ENCODE measurements at places on chromosomes 11 and 22.

GRCh38 chr22:46755525-46755924 lies 6.9 kb upstream of the TBC1D22A start:
- DNase-seq: no peak

- DNase-seq: no peak
Measured at GRCh38 chr11:112485280-112485679, 224.6 kb upstream of the PLET1 start.

- DNase-seq: no peak
Measured at GRCh38 chr11:73971175-73971719, 11.4 kb downstream of the UCP2 start.

DNA sequence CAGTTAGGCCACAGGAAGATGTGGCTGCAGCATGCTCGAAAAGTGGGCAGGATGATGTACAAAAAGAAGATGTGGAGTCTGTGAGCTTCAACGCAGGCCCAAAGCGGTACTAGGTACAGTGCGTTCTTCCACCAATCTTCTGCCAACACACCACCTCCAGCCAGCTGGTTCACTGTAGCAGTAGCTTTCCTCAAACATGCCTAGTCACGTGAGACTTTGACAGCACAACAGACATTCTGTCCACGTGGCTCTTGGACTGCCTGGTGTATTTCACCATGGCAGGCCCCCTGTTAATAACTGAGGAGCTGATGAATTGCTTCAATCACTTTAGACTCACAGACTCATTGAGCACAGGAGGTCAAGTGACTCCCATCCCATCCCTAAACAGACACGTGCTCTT lies 14.1 kb downstream of the SYN3 start:
- no peak for DNase-seq

DNA sequence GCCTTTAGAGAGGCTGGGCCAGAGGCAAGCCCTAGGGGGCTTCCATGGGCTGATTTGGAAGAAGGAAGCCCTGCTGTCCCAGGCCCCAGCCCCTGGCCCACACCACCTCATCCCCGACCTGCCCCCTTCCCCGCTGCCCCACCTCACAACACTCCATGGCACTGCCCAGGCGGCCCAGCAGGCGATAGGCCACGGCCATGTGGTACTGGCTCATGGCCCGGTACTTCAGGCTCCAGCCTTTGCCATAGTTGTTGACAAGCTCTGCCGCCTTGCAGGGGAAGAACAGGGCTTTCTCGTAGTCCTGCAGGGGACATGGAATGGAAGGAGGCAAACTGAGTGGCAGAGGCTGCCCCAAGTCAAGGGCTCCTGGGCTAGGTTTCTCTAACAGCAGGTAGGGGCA lies 6.4 kb downstream of the RAPSN start:
- DNase-seq: no peak

DNA sequence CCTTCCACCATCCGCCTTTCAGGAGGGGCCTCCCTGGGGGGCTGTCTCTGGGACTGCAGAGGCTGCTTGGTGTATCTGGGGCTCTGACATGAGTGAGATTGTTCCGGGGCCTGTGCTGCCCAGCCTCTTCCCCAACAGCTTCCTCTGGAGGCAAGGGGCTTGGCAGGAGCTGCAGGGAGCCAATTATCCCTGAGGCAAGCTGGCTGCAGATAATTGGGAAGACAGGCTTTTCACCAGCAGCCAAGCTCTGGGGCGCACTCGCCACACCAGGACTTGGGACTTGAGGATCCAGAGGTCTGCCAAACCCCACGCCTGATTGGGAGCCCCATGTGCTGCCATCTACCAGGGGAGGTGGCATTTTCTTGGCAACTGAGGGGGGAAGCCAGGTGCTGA lies 15.6 kb upstream of the RTN4R start:
- no peak for DNase-seq

DNA sequence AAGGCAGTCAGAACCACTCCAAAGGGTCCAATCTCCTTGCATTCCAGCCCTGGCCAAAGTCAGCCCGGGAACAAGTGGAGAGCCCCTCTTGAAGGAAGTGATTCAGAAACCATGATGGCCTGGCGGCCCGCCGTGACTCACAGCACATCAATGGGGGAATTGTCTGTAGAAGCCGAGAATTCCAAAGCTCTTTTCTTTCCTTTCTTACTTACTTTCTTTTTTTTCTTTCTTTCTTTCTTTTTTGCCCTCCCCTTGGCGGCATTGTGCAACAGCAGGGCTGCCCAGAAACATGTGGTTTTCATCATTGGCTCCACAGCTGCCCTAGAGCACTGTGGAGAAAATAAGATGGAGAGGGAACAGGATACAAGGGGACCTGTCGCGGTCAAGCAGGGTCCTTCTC lies 140.2 kb upstream of the TIMP3 start:
- no peak for DNase-seq

- no peak for DNase-seq
Measured at GRCh38 chr11:16338393-16338792, 18.0 kb downstream of the SOX6 start.

GRCh38 chr11:31689559-31689958 lies 121.6 kb downstream of the PAX6 start:
- DNase-seq: no peak

DNA sequence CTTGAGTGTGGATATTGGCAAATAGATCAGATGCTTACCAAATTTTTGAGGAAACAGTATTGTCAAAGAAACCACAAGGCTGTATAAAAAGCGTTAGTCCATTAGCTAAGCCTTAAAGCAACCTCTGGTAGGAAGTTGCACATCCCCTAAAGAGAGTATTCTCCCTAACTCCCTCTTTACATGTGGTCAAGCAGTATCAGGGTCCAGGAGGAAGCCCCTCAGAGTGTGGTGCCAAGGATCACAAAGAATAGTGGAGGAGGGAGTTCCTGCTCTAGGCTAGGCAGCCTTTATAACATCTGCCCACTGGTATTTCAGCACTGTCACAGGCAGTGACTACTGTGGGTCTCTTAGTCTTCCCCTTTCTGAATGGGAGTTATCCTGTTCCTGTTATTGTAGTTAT lies 18.8 kb upstream of the AMPD3 start:
- DNase-seq: no peak

- DNase-seq: no peak
Measured at GRCh38 chr11:118696673-118697226, 17.3 kb upstream of the TREH start.

- no peak for DNase-seq
Measured at GRCh38 chr11:117419482-117420142, 92.0 kb downstream of the CEP164 start.

DNA sequence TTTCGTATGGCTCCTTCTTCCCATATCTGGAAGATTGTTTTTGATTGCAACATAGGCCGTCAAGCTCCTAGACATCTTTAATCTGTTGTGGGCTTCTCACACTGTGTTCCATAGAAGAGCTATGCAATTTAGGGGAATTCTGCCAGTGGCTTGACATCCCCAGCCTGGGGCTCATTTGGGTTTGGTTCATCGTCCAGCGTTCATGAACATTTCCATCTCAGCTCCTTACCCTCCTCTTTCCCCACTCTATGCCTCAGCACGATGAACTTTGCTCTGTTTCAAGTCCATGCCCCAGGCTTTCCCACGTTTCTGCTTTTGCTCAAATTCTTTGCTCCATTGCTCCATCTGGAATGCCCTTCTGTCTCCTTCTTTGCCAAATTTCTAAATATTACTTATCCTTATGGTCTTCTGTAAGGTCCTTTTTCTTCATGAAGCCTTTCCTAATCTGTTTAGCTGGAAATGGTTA lies 26.1 kb upstream of the CLMP start:
- no peak for DNase-seq

GRCh38 chr11:46009647-46010046 lies 87.2 kb downstream of the LARGE2 start:
- no peak for DNase-seq

DNA sequence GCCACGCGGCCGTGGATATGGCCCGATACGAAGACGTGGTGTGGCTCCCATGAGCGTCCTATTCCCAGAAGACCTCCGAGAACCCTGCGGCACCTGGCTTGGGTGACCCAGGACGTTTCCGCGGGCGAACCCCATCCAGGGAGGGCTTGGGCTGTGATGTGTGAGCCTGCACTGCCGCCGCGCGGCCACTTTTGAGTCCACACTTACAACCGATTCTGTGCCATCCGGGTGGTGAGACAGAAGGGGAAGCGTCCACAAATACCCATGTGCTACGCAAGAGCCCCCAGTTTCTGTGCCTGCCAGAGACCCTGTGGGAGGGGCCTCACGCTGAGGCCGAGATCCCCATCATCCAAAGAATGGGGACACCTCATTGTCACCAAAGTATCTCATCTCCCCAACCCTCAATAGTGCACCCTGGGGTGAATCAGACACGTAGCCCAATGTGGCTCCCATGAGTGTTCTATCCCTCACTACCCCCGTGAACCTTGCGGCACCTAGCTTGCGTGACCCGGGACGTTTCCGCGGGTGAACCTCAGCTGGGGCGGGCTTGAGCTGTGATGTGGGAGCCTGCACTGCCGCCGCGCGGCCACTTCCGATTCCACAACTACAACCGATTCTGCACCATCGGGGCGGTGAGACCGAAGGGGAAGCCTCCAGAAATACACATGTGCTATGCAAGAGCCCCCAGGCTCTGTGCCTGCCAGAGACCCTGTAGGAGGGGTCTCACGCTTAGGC lies 4.6 kb upstream of the H19 start:
- no peak for DNase-seq

DNA sequence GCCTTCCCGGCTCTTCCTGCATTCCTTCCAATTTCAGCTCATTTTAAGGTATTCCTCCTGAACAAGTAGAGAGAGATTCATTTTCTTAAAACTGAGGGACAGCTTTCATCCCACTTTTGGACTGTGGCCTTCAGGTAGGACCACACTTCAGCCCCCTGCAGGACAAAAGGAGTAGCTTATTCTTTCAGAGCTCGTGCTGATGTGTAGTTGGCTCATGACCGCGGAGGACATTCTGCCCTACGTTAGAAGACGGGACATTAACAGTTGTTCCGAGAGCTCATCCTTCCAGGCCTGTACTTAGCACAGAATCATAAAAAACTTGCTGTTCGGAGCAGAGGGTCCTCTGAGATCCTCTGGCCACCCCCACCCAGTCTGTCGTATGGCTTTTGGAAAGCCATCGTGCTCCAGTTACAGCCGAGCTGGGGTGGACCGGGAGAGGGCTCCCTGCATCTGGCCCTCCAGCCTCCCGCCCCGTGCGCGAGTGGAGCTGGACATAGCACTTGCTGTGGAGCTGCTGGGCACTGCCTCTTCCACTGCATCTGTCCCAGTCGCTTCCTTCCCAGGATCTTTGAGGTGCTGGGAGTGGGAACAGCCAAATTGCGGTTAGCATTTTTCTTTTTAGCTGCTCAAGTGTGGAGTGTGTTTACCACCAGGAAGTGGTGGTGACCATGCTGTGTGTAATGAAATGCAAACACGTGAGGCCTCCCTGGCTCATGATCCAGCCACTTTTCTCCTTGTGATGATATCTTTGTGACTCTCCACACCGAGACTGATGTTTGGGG lies 250.3 kb downstream of the TBC1D22A start:
- no peak for DNase-seq

GRCh38 chr22:46629291-46629690 lies 9.1 kb downstream of the GRAMD4 start:
- DNase-seq: no peak

- DNase-seq: no peak
Measured at GRCh38 chr11:131378931-131379330, 8.5 kb downstream of the NTM start.

DNA sequence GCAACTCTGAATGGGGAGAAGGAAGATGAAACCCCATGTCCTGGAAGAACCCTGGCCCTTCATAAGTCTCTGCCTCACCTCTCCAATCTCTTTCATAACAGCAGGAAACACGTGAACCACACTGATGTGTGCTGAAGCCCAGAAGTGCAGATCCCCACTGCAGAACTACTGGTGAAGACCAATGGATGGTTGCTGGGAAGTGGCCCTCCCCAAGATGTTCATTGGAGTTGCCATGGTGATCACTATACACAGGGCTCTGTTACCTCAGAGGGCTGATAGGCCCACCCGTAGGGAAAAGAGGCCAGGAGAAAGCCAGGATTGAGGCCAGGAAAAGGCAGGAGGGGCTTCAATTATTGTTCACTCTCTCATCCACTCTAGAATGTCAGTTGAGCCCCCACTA lies 11.6 kb downstream of the TST start:
- DNase-seq: no peak

GRCh38 chr22:33841281-33842005 lies 78.8 kb downstream of the LARGE1 start:
- no peak for DNase-seq

- DNase-seq: no peak
Measured at GRCh38 chr22:39645532-39645931, 75.0 kb downstream of the CACNA1I start.

- peak; percentile 58 for DNase-seq
Measured at GRCh38 chr11:100930185-100930778, 199.3 kb downstream of the PGR start.

DNA sequence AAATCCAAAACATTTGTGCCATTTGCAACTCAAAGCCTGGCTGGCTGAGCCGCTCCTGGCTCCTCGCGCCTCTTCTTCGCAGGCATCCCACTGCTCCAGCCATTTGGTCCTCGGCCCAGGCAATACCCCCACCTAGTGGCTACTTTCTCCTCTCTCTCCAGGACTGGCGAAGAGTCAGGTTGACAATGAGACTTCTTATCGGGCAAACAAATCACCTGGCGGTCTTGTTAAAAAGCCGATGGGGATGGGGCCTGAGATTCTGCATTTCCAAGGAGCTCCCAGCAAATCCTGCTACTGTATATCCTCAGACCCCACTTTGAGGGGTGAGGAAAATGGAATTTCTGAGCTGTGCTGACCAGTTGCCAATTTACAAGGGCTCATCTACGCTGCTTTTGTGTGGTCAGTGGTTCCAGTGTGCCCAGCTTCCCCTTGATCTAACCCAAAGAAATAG lies 89.0 kb downstream of the ISX start:
- DNase-seq: peak; percentile 55

- DNase-seq: no peak
Measured at GRCh38 chr11:12864316-12865156, 144.6 kb upstream of the RASSF10 start.

DNA sequence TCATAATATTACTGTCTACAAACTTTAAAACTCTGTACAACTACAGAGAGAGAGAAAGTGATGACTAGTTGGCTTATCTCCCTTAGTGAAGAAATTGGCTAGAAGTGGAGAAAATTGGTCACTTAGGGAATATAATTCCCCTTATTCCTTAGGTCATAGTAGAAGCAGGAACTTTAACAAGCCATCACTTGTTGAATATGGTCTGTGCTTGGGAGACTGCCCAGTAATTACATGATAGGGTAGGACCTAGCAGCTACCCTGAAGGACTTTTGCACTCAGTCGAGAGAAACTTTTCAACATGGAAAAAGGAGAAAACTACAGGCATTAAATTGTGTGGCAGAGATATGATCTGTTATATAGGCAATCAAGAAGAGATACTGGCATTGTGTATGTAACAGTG lies 576.5 kb upstream of the CCDC90B start:
- no peak for DNase-seq

- DNase-seq: no peak
Measured at GRCh38 chr11:35142481-35143075, 3.6 kb downstream of the CD44 start.

GRCh38 chr22:46280999-46281623 lies 13.3 kb downstream of the TTC38 start:
- DNase-seq: no peak
